ENCODE measurements at places on chromosomes 11 and 22. TPM values are rescaled to one million over a fixed set of nuclear protein-coding genes. Genes with fewer than 3 reads are reported as not detected.

DNA sequence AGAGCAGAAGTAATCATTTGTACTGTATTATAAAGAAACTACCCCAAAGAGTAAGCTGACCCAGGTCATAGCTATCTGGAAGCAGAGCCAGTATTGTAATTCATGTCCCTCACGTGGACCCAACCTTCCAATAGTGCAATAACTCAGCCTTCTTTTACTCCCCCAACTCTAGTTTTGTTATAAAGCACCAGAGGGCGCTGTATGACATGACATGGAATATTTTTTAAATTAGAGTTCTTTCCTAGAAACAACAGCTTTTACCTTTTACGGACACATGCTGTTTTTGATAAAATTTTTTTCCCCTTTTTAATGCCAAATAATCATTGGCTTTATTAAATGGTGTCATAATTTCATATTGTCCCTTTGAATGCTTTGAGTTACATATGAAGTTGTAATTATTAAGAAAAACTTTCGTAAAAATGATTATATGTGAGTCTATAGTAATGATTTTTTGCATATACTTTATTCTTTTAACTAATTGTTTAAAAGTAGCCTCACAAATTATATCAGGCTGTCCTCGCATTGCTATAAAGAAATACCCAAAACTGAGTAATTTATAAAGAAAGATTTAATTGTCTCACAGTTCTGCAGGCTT is 76.9 kb downstream of the DKK3 start:
- peak; percentile 87 for DNase-seq

Gene TH
- polyA plus RNA-seq = not detected

- DNase-seq = no peak
Measured at GRCh38 chr11:98155696-98156095, 865.1 kb upstream of the CNTN5 start.

DNA sequence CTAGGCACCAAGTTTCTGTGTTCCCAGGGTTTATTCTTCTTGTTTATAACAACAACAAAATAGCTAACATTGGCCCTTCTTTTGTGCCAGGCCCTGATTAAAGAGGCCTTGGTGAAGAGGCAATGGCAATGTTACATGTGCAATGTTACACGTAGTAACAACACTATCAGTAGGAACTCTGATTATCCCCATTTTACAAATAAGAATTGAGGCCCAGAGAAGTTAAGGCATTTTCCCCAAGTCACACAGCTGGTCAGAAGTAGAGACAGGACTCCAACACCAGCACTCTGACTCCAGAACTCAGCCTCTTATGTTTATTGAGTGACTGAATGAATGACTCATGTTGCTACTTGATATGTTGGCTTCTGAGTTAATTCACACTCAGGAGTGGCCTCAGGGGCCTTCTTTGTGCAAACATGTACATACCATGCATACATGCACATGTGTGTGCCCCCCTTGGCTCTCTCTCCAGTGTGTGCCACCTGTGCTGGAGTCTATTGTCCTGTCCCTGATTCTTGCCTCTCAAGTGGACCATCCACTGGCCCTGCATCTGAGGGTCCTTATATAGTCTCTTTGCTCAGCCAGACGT is 98.4 kb downstream of the TP53I11 start:
- peak; percentile 52 for DNase-seq

DNA sequence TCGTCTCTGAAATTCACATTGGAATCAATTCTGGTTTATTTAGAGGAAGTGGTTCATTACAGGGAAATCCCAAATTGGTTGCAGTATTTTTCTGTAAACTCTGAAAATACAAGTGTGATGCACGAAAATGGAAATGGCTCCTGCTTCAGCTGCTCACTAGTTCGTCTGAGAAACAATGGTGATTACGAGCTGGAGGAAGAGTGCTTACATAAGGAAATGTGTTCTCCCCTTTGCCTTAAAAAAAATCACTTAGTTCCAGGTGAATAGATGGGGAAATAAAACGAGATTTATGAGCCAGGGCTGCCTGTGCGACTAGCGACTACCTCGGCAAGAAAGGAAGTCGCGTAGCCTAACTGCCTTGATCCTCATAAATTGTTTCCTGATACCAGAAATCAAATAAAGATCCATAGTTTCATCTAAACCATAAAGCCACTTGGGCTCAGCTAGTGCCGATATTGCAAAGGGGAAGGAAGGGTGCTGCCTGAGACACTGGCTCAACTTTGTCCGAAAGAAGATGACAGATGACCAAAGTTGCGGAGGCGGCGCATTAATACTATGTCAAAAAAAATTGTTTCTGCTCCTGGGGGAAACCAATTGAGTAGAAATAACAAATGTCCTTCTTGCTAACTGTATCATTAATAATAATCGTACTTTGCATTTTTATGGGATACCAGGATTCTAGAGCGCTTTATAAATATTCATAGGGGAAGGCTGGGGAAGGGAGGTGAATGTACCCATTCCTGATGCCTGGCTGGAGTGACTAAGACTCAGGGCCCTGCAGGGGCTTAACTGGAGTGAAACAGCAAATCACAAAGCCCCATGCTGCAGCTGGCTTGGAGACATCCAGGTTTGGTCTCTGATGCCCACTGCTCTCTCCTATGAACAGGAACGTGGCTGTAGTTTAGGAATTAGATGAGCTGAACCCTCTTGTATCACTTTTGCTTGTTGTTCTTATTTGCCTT is 185.7 kb downstream of the BLID start:
- peak; percentile 47 for DNase-seq
